ENCODE measurements at places on chromosomes 6 and 20.

DNA sequence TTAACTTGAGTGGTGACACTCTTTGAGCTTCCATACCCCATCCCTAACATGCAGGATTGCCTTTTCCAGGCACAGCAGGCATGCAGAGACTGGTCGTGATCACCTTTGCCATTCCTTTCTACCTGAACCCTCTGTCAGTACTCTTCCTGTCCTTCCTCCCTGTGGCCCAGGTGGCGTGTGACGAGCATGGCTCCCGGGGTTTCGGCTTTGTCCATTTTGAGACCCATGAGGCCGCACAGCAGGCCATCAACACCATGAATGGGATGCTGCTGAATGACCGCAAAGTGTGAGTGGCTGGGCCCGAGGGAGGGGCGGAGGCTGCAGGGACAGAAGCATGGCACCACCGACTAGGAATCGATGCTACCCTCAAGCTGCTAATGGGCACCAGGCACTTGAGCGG is 6.7 kb downstream of the PABPC1L start:
- no peaks in the 10 kb centered on the region for H3K27me3 ChIP-seq
- DNase-seq, result no peak
- H3K4me1 ChIP-seq, result peaks cover under 1% of the 10 kb centered on the region

- no peaks in the 10 kb centered on the region for H3K36me3 ChIP-seq
- H3K4me3 ChIP-seq, result peak overlapping the region; percentile 60
- no peaks in the 10 kb centered on the region for H3K27me3 ChIP-seq
- peak overlapping the region; percentile 84 for H3K27ac ChIP-seq
Measured at GRCh38 chr6:144215402-144215931, 65.2 kb downstream of the STX11 start.

GRCh38 chr6:82894653-82895259 is 170.9 kb downstream of the UBE3D start:
- no peaks in the 10 kb centered on the region for H3K27me3 ChIP-seq
- no peak for DNase-seq
- no peak overlapping the region for H3K27ac ChIP-seq
- peaks cover 10% of the 10 kb centered on the region for H3K36me3 ChIP-seq
- H3K4me3 ChIP-seq, result no peak overlapping the region

DNA sequence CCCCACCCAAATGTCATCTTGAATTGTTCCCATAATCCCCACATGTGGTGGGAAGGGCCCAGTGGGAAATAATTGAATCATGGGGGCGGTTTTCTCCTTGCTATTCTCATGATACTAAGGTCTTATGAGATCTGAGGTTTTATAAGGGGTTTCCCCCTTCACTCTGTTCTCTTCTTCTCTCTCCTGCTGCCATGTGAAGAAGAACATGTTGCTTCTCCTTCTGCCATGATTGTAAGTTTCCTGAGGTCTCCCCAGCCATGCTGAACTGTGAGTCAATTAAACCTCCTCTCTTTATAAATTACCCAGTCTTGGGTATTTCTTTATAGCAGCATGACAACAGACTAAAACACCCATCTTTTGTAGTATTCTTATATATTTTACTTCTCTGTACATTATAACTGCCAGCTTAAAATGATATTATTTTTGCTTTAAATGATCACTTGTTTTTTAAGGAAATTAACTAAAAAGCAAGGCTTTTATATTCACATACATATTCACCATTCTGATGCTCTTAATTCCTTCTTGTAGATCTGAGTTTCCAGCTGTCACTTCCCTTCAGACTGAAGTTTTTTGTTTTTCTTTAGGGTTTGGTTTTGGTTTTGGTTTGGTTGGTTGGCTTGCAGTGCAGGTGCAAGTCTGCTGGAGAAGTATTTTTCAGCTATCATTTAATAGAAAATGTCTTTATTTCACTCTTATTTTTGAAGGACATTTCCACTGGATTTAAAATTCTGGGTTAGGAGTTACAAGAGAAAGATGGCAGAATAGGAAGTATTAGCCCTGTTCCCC is 4.6 kb upstream of the ZSCAN31 start:
- H3K4me1 ChIP-seq, result peaks cover 30% of the 10 kb centered on the region
- H3K4me3 ChIP-seq, result no peak overlapping the region
- no peak overlapping the region for H3K27ac ChIP-seq

- H3K27me3 ChIP-seq, result no peaks in the 10 kb centered on the region
- H3K4me3 ChIP-seq, result no peak overlapping the region
- H3K4me1 ChIP-seq, result no peaks in the 10 kb centered on the region
- DNase-seq, result no peak
Measured at GRCh38 chr6:147381712-147382111, 126.8 kb upstream of the SAMD5 start.
